ENCODE measurements at places on chromosomes 6 and 20.

DNA sequence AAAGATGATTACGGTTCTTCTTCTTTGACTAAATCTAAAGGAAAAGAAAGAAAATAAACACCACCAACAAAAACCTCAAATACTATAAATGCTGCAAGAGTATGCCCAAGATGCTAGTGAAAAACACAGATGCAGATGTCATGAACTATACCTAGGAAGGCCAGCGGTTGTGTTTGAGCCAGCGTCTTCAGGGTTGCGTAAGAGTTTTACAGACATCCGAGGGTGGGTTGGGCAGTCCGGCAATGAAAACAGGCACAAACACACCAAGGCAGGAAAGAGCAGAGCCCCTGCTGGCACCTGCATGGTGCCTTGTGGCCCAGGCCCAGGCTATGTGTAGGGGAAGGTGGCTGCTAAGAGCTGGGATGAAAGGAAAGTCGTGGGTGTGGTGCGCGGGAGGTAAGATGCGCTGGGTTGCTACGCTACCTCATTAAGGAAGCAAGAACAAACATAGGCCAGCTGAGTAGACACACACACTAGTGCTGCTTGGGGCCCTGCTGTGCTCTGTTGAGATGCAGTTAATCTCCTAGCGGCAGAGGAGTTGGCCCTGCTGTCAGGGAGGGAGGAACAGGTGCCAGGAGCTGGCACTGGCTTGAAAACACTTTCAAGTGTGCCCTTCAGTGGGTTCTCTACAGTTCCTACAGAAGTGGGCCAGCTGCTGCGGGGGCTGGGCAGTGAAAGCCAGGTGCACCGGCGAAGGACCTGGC, 170.2 kb upstream of the PLN start:
- H3K4me3 ChIP-seq: no peak overlapping the region
- DNase-seq: peak; percentile 13
- H3K27ac ChIP-seq: no peak overlapping the region
- H3K27me3 ChIP-seq: no peaks in the 10 kb centered on the region
- H3K36me3 ChIP-seq: no peaks in the 10 kb centered on the region

DNA sequence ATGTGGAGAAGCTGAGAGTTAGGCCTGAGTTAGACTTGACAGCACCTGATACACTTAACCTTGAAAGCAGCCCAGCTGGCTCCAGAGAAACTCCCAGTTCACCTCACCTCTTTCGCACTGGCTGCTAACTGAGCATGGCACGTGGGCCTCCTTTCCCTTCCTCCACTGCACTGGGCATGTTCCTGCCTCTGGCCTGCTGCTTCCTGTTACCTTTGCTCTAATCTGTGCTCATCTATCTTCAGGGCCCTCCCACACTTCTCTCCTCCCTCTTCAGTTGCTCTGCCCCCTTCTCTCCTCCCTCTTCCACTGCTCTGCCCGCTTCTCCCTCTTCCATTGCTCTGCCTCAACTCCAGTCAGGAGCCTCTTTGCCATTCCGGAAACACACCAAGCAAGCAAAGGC, 13.7 kb upstream of the UBE2V1 start:
- no peak overlapping the region for H3K27ac ChIP-seq
- H3K36me3 ChIP-seq: peaks cover 13% of the 10 kb centered on the region
- peaks cover 3% of the 10 kb centered on the region for H3K4me1 ChIP-seq
- peaks cover 6% of the 10 kb centered on the region for H3K27me3 ChIP-seq

DNA sequence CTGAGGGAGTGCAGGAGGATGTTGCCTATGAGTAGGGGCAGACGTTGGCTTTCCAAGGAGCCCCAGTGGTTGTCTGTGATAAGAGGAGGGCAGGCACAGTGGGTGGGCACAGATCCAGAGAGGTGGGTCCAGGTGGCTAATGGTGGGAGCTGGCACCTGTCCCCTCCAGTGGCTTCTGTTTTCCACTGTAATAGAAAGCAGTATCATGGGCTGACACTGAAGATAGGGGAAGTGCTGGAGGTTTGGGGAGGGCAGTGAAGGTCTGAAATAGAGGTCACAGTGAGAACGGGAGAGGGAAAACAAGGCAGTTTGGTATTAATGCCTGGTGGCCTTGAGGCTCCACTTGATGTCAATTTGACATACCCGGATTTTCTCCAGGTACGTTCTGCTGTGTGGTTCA, 10.5 kb upstream of the TXNDC5 start:
- H3K27ac ChIP-seq: no peak overlapping the region
- no peaks in the 10 kb centered on the region for H3K4me1 ChIP-seq
- no peak overlapping the region for H3K4me3 ChIP-seq
- no peaks in the 10 kb centered on the region for H3K27me3 ChIP-seq
- no peaks in the 10 kb centered on the region for H3K36me3 ChIP-seq

DNA sequence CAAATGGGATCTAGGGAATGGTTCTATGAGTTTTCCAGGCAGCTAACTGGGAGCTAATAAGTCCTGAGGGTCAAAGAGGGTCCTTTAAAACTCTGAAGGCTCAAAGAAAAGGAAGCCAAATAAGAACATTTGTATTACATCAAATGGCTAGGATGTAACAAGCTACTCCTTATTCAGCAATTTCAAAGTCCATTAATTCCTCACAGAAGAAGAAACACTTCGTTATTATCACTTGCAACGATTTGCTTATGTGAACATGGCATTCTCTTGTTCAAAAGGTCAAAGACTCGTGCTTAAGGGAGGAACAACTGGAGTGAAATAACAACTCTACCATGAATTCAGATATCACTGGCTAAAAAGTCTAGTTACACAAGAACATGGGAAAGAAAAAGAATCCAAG, 70.8 kb upstream of the FBXO30 start:
- peaks cover 10% of the 10 kb centered on the region for H3K4me1 ChIP-seq
- H3K27me3 ChIP-seq: no peaks in the 10 kb centered on the region
- no peak overlapping the region for H3K27ac ChIP-seq
- peaks cover 8% of the 10 kb centered on the region for H3K36me3 ChIP-seq
- H3K4me3 ChIP-seq: no peak overlapping the region
